ENCODE measurements at places on chromosomes 3 and 15.

DNA sequence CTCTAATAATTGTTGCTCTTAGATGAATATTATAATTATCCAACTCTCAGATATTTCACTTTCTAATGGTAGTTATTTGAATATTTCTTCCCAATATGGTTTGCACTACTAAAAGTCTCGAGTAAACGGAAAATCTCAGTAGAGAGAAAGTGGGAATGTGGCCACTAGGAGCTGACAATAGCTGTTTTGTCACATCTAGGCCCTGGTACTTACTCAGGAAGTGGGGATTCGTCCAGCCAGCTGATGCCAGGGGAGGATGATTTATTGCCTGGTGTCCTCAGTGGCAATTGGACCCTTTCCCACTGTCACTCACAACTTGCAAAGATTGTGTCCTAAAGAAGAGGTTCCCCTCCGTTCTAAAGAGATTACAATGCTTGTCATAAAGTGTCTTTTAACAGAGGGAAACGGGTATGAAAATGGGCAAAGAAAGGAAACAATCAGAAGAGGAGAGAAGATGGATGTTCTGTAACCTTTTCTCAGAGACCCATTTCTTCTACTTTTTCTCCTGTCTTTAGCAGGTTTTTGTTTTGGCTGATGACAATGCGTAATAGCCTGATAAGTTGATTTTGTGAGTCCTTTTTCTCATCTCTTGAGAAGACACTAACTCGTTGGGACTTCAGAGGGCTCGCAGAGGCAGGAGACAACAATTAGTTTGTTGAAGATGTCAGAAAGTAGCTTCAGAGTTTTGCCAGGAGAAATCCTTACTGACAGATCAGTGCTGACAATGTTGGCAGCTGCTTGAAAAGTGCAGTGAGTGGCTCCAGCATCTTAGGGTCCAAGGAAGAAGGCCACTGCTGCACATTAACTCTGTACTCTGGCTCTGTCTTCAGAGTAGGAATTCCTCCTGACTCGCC is 320.6 kb downstream of the MECOM start:
- DNase-seq: no peak

DNA sequence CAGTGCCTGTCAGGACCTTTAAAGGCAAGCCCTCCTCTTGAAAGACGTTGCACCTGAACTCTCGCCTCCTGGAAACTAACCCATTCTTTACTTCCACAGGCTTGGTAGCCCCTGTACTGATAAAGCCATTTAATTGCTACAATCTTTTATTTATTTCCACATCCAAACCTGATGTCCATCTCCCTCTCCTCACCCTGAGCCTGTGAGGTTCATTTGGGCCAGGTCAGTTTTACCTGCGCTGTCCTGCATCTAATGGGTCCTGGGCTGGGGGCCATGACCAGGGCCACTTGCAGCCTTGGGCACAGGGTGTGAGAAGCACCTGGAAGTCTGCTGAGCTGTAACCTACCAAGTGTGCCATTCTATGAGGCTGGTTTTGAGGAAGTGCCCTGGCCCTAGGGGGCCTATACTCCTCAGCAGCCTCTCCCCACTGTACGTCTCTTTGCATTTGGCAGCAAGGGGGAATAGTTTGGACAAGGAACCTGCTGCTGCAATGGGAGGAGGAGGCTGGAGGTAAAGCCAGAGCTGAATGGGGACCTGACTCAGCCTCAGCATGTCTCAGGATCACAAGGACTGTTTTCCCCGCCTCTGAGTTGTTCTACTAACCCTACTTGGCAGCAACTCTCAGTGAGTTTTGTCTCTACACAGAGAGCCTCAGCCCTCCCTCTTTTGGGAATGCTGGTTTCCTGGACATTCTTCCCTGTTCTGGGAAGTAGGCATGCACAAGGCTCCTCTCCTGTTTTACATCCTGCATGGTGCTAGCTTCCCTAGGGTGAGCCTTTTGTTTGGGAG is 53.8 kb downstream of the WDR76 start:
- DNase-seq: no peak

DNA sequence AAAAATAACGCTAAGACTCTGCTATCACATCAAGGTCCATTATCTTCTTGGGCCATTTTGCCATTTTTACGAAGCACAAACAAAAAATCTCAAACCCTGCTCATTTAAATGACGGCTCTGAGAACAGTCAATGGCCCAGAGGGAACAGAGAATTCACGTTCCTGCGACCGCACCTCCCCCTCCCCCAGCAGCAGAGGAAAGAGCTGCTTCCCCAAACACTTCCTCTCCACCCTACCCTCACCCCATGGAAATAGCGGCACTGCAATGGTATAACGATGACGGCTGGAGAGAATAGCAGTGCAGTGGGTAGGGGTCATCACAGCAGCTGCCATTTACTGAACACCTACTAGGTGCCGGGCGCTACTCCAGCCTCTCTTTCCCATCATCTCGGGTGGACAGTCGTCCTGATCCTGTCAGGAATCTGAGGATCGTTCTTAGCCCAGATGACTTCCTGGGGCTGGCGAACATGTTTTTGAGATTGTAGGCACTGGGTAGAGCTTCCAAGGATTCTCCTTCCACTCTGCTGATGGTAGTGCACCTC is 113.3 kb downstream of the IQSEC1 start:
- no peak for DNase-seq

DNA sequence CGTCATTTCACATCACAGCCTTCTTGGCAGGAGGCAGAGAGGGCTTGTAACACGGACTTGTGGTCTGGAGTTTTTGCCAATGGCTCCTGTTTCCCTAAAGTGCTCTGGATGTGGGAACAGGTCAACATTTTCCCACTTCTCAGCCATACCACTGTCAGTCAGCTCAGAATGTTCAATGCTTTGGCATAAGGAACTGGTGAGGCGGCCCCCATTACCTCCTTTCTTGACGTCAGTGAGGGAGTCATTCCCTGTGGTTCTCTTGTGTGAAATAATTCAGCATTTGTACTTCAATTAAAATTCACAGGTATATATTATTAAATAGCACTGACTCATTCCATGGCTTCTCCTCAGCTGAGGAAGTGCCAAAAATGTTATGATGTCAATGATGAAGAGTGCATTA is 167.1 kb downstream of the P3H2 start:
- DNase-seq: no peak

GRCh38 chr3:196883361-196883760 is 15.6 kb downstream of the SENP5 start:
- DNase-seq: no peak

- DNase-seq: no peak
Measured at GRCh38 chr3:16888785-16889607, 4.2 kb downstream of the PLCL2 start.

DNA sequence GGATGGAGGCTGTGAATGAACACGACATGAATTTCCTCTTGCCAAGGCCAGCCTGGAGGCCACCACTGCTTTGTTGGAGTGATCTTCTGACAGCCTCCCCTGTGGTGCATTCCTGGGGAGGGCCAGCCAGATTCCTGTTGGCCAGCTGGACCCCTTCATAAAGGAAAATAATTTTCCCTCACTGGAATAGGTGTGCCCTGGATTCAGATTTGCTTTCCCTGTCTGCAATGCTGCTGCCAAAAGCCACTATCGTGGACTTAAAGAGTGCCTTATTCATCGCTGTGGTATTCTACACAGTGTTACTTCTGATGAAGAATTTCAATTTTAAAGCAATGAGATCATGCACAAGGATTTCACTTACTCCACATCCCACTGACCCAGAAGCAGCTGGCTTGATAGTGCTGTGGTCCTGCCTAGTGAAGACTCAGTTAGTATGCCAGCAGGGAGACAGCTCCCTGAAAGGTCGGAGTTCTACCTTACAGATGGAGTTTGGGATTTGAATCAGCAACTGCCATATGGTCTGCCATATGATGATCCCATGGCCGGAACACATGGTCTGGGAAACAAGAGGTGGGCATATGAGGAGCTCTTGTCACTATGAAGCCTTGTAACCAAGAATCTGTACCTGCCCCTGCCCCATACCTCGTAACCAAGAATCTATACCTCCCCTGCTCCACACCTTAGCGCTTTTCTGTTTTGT is 145.2 kb downstream of the KLF13 start:
- DNase-seq: no peak

DNA sequence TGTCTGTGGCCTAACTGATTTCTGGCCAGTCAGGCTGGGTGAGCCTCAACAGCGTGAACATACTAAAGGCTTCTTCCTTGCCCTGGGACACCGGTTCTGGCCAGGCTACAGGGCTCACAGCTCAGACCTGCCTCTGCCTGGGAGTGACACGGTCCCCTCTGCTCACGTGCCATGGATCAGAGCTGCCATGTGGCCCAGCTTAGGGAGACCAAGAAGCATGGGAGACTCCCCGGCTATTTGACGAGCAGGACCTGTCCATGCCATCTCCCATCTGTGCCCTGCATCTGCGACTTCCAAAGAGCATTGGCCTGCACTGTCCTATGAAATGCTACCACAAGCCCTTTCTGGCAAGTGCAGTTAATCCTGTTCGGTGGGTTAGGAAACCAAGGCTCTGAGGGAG is 57.4 kb downstream of the APBA2 start:
- DNase-seq: no peak

DNA sequence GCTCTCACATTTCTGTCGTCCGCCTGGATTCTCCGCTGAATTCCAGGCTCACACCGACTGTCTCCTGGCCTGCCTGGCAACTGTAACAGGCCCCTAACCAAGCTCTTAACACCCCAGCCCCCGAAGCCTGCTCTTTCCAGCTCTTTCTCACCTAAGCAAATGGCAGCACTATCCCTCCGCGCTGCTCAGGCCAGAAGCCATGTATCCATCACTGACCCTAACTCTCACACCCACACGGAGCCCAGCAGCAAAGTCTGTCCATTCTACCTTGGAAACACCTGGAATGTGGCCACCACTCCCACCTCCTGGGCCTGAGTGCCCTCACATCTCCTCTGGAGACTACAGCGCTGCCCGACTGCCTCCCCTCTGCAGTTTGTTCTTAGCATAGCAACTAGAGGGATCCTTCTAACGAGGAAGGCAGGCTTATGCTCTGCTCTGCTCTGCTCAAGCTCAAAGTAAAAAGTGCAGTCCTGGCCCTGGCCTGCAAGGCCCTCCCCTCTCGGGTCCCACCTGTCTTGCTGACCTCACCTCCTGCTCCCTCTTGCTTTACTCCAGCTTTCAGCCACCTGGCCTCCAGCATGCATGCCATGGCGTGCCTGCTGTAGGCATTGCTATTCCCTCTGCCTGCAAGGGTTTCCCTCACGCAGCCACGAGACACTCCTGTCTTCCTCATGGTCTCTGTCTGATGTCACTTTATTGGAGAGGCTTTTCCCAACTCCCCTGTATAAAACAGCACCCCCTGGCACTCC is 27.2 kb downstream of the FEM1B start:
- peak; percentile 15 for DNase-seq

DNA sequence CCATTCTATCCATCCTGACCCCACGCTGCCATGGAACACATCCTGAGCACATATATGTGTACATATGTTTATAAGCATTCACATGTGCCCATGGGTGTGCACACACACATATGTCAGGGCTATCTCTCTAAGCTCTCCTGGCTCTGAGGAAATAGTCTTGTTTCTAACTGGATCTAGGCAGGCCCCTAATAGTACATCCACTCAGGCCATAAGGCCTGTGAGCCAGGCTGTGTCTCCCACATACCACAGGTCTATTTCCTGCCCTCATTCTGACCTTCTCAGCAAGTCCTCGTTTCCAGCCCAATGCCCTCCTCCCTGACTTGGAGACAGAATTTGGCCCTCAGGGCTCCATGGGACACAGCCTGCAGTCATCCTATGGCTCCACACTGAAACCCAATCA is 284.8 kb upstream of the CTNNB1 start:
- DNase-seq: no peak

DNA sequence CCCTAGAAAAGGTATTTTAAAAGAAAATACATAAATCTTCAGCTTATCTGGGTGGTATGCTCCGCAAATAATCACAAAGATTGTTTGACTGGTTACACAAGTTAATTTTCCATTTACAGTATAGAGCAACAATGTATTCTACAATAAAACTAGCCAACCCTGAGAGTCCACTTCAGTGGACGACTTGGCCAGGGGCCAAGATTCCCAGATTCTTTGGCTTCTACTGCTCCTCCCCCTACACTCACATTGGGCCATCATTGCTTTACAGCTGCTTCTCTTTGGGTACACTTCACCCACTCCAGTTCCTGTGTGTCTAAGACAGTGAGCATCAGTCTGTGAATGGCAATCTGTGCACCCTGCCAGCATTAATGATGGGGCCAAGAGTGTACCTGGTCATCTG is 17.2 kb upstream of the PRICKLE2 start:
- no peak for DNase-seq

GRCh38 chr3:157275832-157276231 is 115.9 kb upstream of the CCNL1 start:
- no peak for DNase-seq

- DNase-seq: no peak
Measured at GRCh38 chr3:194554473-194555123, 67.8 kb upstream of the ATP13A3 start.

DNA sequence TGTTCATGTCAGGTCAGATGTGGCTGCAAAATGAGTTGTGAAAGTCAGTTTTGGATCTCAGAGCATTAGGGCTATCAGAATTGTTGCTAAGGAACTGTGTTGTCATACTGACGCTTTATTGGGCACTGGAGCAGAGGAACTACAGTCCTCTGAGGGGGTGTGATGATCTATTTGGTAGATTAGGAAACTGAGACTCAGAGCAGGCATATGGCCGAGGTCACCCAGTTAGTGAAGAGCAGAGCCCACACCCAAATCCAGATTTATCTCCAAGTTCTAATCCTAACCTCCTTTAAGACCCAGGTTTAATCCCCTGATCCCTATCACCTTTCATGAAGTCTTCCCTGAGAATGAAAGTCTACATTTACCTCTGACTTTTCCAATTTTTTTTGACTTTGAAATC is 25.6 kb upstream of the GLCE start:
- no peak for DNase-seq

GRCh38 chr3:120393243-120393642 is 44.1 kb upstream of the LRRC58 start:
- no peak for DNase-seq

DNA sequence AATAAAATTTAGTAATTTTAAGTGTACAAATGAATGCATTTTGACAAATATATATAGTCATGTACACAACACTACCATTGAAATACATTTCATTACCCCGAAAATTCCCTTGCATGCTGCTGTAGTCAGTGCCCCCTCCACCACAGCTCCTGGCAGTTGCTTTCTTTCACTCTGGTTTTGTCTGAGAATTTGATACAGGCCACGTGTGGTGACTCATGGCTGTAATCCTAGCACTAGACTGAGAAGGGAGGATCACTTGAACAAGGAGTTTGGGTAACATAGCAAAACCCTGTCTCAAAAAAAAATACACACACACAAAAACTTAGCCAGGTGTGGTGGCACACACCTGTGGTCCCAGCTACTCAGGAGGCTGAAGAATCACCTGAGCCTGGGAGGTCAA is 65.4 kb downstream of the TFRC start:
- no peak for DNase-seq
